Activated effector memory CD4-positive, alpha-beta T cell treated with anti-CD3 and anti-CD28 coated beads, Interleukin-2, amount 50 U/mL, for 16 hours (primary cell): ENCODE measurements at places on chromosomes 5 and 9.

GRCh38 chr5:98540056-98540455 is 233.4 kb upstream of the RGMB start:
- no peak for DNase-seq

DNA sequence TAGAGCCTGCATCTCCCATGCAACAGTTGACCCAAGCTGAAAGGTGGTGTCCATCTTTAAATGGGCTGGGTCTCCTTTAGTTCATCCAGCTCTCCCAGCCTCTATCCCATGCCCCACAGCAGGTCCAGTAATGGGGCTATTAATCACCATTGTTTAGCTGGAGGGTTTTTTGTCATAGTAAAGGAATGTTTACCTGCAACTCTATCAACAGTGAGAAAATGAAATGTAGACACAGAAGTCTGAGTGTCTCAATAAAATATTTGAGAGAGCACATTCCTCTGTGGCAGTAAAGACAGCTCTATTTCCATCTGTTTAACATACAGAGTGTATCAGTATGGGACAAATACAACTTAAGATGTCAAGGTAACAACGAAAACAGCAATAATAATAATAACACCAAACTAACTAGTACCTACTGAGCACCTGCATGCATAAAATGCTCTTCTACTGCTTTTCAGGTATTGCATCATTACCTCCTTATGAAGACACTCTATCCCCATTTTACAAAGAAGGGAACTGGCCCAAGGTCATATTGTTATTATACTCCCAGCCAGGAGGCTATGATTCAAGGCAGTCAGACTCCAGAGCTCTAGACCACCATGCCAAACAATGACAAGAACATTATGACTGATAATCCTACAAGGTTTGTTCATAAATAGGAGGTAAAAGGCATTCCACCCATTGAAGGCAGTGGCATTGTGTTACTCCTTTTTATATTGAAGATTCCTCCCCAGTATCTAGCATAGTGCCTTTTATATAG is 21.0 kb upstream of the C5orf58 start:
- no peak for DNase-seq

DNA sequence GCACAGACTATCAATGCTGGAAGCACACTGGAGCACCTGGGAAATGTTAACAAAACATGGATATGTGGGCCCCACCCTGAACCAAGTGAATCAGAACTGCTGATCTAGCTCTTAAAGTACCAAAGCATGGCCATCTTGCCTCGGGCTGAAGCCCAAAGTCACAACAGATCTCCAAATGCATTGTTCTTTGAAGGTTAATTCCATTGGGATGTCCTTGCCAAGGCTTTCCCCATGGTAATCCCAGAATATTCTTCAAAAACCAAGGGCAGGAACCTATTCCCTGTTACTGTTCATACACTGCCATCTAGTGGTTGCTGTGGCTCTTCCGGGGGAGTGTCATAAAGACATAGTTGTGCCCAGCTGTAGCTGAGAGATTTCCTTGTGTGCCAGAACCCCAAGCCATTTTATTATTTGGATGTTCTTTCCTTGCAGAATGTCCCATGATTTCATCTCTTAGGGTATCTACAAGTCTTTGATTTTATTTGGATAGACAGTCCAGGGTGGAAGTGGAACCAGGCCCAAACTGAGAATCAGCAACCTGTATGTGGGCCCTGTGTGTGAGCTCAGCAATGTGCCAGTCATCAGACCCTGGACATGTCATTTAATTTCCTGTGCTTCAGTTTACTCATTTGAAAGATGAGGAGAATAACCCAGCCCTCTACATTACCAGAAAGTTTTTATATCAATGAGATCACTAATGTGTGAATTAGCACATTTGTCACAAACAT is 290.0 kb downstream of the ACTL7B start:
- DNase-seq = no peak

- no peak for DNase-seq
These were observed 20.7 kb upstream of the STX17 start for GRCh38 chr9:99885747-99886146.
